ENCODE measurements at places on chromosomes 11 and 22. TPM values are rescaled to one million over a fixed set of nuclear protein-coding genes. Genes with fewer than 3 reads are reported as not detected.

Gene SEPTIN3
- not detected for polyA plus RNA-seq

Gene C11orf98
- polyA plus RNA-seq = 77.8 TPM

Gene HSPB2
- polyA plus RNA-seq = not detected

Gene NTM
- not detected for polyA plus RNA-seq

Gene SMTNL1
- polyA plus RNA-seq = not detected

Gene RFPL2
- 4.7 TPM for polyA plus RNA-seq

Gene KLHL35
- 1.5 TPM for polyA plus RNA-seq

DNA sequence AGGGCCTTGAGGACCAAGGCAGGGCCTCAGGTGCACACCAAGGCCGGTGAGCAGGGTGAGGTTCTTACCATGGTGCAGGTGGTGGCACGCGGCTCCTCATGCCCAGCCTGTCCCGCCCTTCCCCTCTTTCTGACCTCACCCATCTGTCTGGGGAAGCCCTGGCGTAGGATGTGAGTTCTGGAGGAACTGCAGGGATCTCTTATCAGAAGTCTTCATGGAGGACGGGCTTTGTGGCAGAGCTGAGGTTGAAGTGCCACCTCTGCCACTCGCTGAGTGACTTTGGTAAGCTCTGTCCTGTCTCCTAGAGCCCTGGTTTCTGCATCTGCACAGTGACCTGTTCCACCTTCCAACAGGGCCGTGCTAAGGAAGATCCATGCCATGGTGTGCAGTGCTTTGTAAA lies 49.1 kb downstream of the LRRC32 start:
- DNase-seq = no peak

- DNase-seq = peak; percentile 51
Measured at GRCh38 chr22:41021613-41022454, 70.6 kb upstream of the EP300 start.

DNA sequence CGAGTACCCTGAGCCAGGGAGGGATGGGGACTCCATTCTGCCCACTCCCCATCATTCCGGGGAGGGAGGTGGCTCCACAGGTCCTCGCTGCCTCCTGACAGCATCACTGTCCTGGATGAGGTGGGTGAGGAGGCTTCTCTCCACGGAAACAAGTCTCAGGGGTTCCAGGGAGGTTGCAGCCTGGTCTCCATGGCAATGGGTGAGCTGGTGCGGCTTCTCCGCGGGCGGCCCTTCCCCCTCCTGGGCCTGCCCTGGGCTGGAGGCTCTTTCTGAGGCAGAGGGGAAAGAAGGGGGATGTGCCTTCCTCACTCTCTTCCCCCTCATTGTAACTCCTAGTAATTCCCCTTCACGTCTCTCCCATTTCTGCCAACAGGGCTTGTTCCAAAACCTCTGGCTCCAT lies 37.1 kb upstream of the PARVG start:
- no peak for DNase-seq

- no peak for DNase-seq
Measured at GRCh38 chr11:100555931-100556330, 131.2 kb upstream of the ARHGAP42 start.

- DNase-seq = peak; percentile 64
Measured at GRCh38 chr11:128757235-128757711, 63.4 kb downstream of the FLI1 start.

DNA sequence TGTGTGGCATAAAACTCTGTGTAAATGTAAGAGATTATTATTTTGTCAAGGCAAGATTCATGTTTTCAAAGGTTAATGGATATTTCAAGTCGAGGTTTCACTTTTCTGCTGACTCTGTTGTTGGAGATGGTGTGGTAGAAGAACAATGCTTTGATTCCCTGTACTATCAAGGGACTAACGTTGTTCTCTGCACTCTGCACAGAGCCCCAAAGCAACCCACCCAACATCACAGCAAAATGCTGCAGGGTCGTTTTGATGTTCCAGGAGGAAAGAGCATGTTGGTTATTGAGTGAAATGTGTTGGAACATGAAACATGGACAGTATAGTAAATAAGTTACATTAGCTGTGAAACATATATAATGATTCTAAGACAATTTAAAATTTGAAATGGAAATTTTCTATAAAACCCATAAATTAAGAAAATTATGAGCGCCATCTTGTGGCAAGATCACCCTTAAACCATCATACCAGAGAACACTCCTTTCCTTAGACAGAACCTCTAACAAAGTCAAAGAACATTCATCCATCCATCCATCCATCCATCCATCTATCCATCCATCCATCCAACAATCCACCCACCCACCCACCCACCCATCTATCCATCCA lies 164.4 kb upstream of the ZBED5 start:
- peak; percentile 7 for DNase-seq

DNA sequence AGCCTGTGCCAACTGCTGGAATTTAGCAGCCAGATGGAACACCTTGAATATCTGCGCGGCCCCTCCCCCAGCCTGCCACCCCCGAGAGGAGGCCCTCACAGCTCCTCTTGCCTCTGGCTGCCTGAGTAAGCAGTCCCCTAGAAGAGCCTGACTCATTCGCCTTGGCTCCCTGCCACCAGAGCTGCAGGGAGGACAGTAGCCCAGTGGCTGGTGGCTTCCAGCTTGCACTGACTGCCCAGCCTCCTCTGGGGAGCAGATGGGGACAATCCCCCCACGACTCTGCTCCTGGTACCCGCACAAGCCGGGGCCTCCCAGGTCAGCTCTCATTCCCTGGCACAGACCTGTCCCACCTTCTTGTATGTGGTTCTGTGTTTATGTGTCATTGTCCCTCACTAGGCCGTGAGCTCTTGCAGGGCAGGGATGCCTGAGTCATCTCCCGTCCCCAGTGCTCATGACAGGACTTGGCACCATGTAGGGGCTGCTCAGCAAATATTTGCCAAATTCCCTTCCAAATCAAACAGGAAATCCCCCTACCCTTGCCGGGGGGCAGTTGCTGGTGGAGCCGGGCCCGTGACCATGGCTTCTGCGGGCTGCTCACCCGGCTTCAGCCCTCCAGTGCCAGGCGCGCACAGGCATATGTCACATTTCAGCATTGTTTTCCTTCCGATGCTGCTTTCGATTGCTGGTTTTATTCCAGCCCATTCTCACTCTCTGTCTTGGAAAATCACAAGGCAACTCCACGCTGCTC lies 43.6 kb downstream of the CACNG2 start:
- DNase-seq = no peak

DNA sequence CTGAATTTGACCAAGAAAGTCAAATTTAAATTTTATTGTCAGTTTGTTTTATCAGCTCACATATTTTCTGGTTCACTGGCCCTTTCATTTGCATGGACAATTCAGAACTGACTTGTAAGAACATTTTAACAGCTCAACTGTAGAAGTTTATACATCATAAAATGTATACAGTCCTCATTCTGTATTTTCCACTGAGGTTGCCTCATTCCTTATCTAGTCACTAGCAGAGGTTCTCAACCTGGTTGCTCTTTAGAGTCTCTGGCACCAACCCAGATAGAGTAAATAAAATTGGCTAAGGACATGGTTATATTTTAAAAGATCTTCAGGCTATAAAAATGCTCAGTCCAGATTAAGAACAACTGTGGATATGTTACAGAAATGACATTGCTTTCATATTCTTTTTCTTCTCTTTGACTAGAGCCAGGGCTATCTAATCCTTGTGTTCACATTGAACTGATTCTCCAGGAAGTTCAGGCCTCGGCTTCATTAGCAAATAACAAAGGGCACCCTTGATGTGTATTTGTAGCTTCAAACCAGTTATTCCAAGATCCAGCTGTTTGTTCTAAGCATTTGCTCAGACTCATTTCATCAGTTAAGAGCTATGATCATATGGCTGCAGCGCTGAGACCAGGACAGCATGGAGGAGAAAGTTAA lies 782.5 kb downstream of the ETS1 start:
- DNase-seq = no peak

DNA sequence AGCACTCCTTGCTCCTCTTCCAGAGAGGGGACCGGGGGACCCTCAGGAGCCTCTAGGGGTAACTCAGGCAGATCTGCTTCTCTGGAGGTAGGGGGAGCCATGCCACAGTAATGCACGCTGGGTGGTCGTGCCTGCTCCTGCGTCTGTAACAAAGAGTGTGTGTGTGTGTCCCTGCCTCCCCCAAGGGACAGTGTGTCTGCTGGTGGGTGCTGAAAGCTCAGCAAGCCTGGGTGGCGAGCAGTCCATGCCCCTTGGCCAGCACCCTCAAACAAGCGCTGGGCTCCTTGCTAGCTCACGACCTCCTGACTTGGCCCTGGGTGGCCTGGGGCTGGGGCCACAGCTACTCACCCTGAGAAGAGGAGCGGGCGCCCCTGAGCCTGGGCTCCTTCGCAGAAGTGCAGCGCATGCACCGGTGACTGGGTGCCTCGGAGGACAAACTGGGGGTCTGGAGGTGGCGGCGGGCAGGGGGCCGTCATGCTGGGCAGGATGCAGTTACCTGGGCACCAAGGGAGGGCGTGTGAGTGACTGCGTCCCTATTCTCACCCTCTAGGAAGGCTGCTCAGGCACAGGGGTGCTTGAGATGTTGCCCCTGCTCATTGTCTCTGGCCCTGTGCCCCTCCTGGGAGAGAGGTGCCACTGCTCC lies 33.7 kb downstream of the GNB1L start:
- no peak for DNase-seq

DNA sequence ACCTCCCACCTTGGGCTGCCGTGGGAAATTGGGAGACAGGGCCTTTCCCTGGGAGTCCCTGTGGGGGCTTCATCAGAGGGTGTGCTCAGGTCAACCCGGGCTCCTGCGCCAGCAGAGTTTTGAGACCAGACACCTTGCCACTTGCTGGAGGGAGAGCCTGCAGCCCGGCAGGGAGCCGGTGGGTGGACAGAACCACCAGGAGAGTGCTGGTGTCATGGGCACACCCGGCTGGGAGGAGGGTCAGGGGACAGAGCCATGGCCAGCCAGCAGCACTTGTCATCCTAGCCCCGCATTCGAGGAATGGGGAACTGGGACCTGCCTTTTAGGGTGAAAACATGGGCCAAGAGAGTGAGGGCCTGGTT lies 209.3 kb downstream of the TBC1D22A start:
- no peak for DNase-seq

DNA sequence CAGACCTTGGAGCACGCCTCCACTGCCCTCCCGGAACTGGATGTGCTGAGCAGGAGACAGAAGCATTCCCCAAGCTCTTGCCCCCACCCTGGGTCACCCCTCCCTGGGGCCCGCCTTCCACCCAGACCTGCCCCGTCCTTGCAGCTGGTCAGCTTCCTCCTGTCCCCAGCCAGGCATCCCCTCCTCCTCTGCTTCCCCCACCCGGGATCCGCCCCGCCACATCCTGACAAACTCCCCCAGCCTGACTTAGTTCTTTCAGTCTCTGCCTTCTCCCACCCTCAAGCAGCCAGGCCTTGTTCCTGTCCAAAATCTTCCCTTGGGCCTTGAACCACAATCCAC lies 1.1 kb upstream of the PLXNB2 start:
- DNase-seq = no peak

- no peak for DNase-seq
Measured at GRCh38 chr11:117426297-117426685, 98.6 kb downstream of the CEP164 start.

DNA sequence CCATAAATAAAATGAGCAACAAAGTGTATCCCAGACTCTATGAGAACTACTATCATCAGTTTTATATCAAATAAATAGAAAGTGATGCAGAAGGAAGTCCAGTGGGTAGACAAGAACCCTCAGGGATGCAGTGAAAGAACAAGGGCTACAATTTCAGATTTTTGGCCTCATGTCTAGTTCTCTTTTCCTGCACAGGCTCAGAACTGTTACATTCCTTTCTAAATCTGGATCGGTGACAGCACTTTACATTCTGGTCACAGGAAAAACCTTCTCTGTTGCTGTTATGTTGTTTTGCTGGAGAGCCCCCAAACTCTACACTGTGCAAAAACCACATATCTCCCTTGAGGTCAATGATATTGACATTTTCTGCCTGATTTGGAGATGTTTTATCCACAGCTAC lies 108.8 kb upstream of the ANO5 start:
- DNase-seq = no peak

Measured in CD4-positive, alpha-beta memory T cell (primary cell).